ENCODE measurements at places on chromosomes 3 and 15.

DNA sequence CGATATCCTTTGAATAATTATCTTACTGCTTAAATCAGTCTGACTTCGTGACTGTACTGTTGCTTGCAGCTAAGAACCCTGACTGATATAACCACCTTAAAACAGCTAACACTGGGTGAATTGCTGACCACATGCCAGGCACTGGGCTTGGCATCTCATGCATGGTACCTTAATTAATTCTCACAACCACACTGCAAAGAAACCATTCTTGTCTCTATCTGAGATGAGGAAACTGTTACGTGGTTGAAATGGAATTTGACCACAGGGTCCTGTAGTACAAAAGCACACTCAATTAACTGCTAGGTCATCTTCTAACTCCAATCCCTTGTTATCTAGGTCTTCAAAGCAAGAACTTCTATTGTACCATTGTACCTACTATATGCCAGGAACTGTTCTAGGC lies 92.7 kb upstream of the PRICKLE2 start:
- DNase-seq = no peak

DNA sequence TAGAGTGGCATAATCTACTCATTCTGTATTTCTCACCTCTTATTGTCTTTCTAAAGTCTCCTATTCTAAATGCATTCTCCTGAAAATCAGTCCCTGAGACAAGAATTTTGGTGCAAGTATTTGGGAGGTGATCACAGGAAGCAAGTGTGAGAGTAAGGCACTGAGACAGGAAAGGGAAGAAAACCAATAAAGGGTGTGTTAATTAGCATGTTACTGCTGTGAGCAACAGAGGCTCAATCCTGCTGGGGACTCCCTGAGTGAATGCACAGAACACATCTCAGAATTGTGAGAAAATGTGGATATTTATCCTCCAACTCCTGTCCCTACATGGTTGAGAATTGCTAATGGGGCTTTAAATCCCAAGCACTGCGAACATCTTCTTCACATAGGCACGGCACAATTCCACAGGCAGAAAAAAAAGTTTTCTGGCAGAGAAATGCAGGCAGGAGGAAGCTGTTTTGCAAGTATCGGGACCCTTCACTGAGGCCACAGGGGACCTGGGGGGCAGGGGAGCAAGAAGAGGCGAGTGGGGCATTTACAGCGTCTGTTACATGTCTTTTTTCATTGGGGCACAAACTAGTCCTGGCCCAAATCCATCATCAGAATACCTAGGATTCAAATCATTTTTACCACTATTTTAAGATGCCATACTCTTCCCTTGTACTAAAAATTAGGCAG lies 27.2 kb upstream of the STT3B start:
- DNase-seq = no peak

- no peak for DNase-seq
These were observed 44.0 kb upstream of the PCSK6 start for GRCh38 chr15:101533371-101534140.

GRCh38 chr15:84872009-84872910 lies 12.2 kb upstream of the SLC28A1 start:
- DNase-seq = no peak

All from cardiac fibroblast (primary cell).